Thymus (tissue), 14 donors: ENCODE measurements at places on chromosomes 16 and 17. TPM values are rescaled to one million over a fixed set of nuclear protein-coding genes. Genes with fewer than 3 reads are reported as not detected.

Gene MYL4
- total RNA-seq = 8.9 TPM

Gene ZNRF1
- total RNA-seq = 39.6 TPM

Gene CASKIN1
- 0.05 TPM for total RNA-seq

Gene MYH2
- total RNA-seq = 0.09 TPM

Gene FOXO3B
- 1.8 TPM for total RNA-seq

Gene TEKT5
- total RNA-seq = 0.24 TPM

Gene GNG13
- not detected for total RNA-seq

Gene HAPSTR1
- 33.7 TPM for total RNA-seq

Gene USP22
- total RNA-seq = 74.2 TPM

Gene SOX8
- total RNA-seq = 1.3 TPM

Gene SMIM36
- total RNA-seq = not detected

Gene CD7
- total RNA-seq = 67.9 TPM

Gene ZG16
- total RNA-seq = 0.09 TPM

Gene PPY
- total RNA-seq = 0.33 TPM

Gene CYGB
- 1.6 TPM for total RNA-seq

Gene PLD6
- total RNA-seq = 1.9 TPM

Gene AMFR
- total RNA-seq = 34.6 TPM

Gene KAT2A
- 9.7 TPM for total RNA-seq

Gene CXCL16
- total RNA-seq = 3.3 TPM

Gene ZNF287
- total RNA-seq = 4.9 TPM

Gene GUCY2D
- 0.05 TPM for total RNA-seq

Gene IL17C
- total RNA-seq = 0.05 TPM

Gene C16orf96
- 0.05 TPM for total RNA-seq

Gene YPEL2
- total RNA-seq = 7.0 TPM

Gene C17orf78
- not detected for total RNA-seq

Gene CLEC19A
- 0.05 TPM for total RNA-seq

Gene AANAT
- not detected for total RNA-seq

Gene CLDN9
- total RNA-seq = 0.19 TPM

Gene MYO1C
- 20.5 TPM for total RNA-seq

Gene WFDC1
- 0.52 TPM for total RNA-seq

Gene NHLRC4
- 5.5 TPM for total RNA-seq

Gene PLEKHM1
- 18.1 TPM for total RNA-seq

Gene GINS2
- total RNA-seq = 23.2 TPM

Gene UTS2R
- total RNA-seq = 0.33 TPM
